ENCODE measurements at places on chromosomes 12 and 14.

- H3K4me1 ChIP-seq: peaks cover 21% of the 10 kb centered on the region
- peak overlapping the region; percentile 10 for H3K4me3 ChIP-seq
- no peaks in the 10 kb centered on the region for H3K36me3 ChIP-seq
- no peaks in the 10 kb centered on the region for H3K27me3 ChIP-seq
These were observed 143.0 kb downstream of the TMTC1 start for GRCh38 chr12:29640589-29641345.

DNA sequence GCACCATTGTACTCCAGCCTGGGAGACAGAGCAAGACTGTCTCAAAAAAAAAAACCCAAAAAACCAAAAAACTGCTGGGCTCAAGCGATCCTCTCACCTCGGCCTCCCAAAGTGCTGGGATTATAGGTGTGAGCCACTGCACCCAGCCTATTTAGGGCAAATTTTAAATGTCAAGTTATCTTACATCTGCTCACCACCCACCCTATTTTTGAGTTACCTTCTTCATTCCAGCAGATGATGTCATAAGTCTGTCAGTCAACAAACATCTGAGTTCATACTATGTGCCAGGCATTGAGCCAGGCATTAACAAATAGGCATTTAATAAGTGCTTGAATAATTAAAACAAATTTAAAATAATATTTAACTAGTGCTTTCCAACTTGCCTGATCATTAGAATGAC is 21.5 kb downstream of the BATF start:
- DNase-seq: no peak
- H3K4me3 ChIP-seq: no peak overlapping the region
- peaks cover 4% of the 10 kb centered on the region for H3K4me1 ChIP-seq
- no peaks in the 10 kb centered on the region for H3K27me3 ChIP-seq
- no peak overlapping the region for H3K27ac ChIP-seq
- H3K36me3 ChIP-seq: no peaks in the 10 kb centered on the region

DNA sequence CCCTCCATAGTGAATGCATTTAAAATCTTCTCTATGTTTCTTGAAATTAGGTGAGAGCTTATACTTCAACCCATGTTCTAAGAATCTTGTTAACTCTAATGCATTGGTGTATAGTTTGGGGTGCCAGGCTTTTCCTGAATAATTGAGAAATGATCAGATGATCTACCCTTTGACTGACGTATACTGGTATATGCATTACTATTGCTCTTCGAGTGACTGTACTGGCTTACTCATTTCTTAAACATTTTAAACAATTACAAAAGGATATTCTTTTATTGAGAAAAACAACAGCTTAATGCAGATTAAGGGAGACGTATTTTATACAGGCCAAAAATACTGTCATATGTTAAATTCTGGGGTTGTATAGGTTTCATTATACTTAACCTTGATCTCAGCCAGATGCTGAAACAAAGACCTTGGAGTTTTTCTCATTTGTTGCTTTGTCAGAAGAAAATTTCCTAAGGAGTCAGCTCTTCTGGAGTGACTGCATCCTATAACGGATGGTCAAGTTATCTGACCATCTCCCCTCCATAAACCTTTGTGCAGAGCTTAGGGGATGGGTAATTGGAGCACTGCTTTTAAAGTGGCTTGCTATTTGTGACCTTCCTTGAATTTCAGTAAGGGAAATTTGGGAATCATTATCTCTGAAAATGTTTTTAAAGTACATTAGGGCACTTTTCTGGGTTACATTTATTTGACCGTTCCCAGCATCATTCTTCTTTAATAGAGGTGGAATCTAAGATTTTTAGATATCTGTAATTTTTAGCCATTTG is 507.6 kb downstream of the PCNX1 start:
- no peaks in the 10 kb centered on the region for H3K27me3 ChIP-seq
- no peaks in the 10 kb centered on the region for H3K36me3 ChIP-seq
- H3K4me1 ChIP-seq: peaks cover 32% of the 10 kb centered on the region

GRCh38 chr14:50675597-50675996 is 7.5 kb upstream of the SAV1 start:
- no peaks in the 10 kb centered on the region for H3K36me3 ChIP-seq
- DNase-seq: no peak

DNA sequence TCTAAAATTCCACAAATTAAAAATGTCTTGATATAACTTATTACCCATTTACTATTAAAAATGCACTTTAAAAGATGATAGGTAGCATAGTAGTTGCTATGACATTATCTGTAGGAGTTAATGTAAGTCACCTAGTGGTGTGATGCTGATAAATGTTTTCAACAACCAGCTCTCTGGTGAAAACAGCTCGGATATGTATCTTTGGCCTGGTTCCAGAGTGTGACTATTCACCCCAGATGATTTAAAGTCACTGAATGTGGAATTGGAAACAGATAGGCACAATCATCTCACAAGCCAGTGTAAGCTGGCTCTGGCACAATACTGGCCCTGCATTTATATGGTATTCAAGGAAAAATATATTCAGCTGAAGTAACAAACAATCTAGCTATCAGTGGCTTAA is 9.2 kb upstream of the CCDC196 start:
- no peaks in the 10 kb centered on the region for H3K36me3 ChIP-seq
- H3K27me3 ChIP-seq: no peaks in the 10 kb centered on the region
- H3K4me3 ChIP-seq: no peak overlapping the region
- no peak for DNase-seq
- H3K27ac ChIP-seq: no peak overlapping the region

- no peaks in the 10 kb centered on the region for H3K27me3 ChIP-seq
- no peaks in the 10 kb centered on the region for H3K36me3 ChIP-seq
- H3K4me3 ChIP-seq: no peak overlapping the region
- no peaks in the 10 kb centered on the region for H3K4me1 ChIP-seq
- DNase-seq: no peak
These were observed 16.3 kb upstream of the TBC1D30 start for GRCh38 chr12:64808110-64808509.

- no peaks in the 10 kb centered on the region for H3K4me1 ChIP-seq
- no peak overlapping the region for H3K4me3 ChIP-seq
- H3K27ac ChIP-seq: no peak overlapping the region
- no peak for DNase-seq
- no peaks in the 10 kb centered on the region for H3K27me3 ChIP-seq
- no peaks in the 10 kb centered on the region for H3K36me3 ChIP-seq
These were observed 47.8 kb downstream of the SAV1 start for GRCh38 chr14:50620341-50620740.

- no peak overlapping the region for H3K27ac ChIP-seq
- no peaks in the 10 kb centered on the region for H3K36me3 ChIP-seq
- no peak for DNase-seq
- no peaks in the 10 kb centered on the region for H3K27me3 ChIP-seq
- H3K4me3 ChIP-seq: no peak overlapping the region
These were observed 18.4 kb downstream of the NR2C1 start for GRCh38 chr12:95055057-95055456.

DNA sequence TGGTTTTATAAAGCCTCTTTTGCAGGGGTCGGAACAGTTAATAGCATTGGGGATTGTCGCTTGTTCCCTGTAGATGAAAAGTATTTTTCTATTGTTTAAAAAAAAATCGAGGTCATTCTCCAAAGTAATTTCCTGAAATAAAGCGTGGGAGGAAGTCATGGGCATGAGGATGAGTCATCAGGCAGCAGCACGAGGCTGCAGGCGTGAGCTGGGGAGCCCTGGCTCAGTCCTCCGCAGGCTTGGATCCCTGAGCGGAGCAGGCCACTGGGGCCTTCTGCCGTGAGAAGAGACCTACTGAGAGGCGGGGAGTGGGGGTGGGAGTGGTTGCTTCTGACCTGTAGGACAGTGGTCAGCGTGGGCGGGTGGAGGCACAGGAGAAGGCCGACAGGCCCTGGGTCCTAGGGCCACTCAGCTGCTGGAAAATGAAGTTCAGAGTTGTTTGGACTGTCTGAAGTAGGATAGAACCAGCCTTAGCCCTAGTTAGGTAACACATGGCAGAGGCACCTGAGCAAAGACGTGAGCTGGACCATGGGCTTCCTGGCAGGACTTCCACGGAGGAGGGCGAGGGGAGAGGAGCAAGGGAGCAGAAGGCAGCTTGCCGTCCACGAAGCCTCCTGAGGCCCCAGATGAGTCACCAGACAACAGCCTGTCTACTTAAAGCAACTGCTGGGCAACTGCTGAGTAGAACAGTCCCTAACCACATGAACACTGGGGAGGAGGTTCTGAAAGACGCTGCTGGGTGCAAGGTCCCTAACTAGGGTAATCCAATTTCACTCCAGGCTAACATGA is 21.1 kb upstream of the LGALS3 start:
- no peaks in the 10 kb centered on the region for H3K27me3 ChIP-seq
- H3K4me1 ChIP-seq: peaks cover 33% of the 10 kb centered on the region
- no peaks in the 10 kb centered on the region for H3K36me3 ChIP-seq
- peak overlapping the region; percentile 97 for H3K27ac ChIP-seq
- H3K4me3 ChIP-seq: no peak overlapping the region
- DNase-seq: peak; percentile 94

- no peak for DNase-seq
- no peak overlapping the region for H3K27ac ChIP-seq
- H3K36me3 ChIP-seq: no peaks in the 10 kb centered on the region
- peaks cover 47% of the 10 kb centered on the region for H3K4me1 ChIP-seq
These were observed 109.5 kb upstream of the NCOR2 start for GRCh38 chr12:124676714-124677462.

- no peaks in the 10 kb centered on the region for H3K4me1 ChIP-seq
- no peaks in the 10 kb centered on the region for H3K36me3 ChIP-seq
- H3K27ac ChIP-seq: no peak overlapping the region
- H3K27me3 ChIP-seq: no peaks in the 10 kb centered on the region
- DNase-seq: no peak
These were observed 96.3 kb downstream of the PAX9 start for GRCh38 chr14:36757734-36758601.
